Uterus (tissue), 4 donors: ENCODE measurements at places on chromosomes 3 and 15. TPM values are rescaled to one million over a fixed set of nuclear protein-coding genes. Genes with fewer than 3 reads are reported as not detected.
A peak's percentile ranks its signal among the peaks of the same experiment; 100 is the strongest.

DNA sequence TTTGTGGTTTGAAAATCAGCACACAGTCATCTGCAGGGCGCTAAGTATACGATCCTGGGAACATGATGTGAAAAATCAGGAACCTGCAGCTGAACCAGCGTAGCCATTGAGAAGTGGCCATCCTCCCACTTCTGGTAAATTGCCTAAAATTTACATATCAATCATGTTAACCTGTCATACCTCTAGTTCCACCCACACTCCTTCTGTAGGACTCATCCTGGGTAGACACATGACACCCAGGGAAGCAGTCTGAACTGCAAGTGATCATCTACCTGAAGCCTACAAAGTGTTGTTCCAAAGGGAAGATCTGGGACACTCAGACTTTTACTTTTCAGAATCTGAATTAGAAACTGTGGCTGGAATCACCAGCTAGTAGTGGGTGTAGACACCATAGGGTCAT is 5.5 kb upstream of the PSMD6 start:
- no peak for DNase-seq

- no peak for DNase-seq
These were observed 469.8 kb downstream of the IGSF11 start for GRCh38 chr3:118564800-118565199.

DNA sequence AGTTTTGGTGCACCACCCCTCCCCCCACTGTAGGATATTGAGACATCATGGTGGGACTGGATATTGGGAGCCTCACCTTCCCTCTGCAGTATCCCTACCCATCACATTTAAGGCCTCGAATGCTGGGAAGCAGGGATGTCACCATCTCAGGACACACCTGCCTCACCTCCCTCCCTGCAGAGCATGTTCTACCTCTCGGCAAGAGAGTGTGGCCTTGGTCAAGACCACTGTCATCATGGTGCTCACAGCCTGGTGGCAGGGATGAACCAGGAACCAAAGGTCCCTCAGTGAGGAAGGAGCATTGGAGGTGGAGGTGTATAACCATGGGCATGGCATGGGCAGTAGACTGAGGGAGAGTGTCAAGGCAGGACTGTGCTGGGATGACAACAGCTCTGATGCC is 104.8 kb downstream of the CORO2B start:
- no peak for DNase-seq

DNA sequence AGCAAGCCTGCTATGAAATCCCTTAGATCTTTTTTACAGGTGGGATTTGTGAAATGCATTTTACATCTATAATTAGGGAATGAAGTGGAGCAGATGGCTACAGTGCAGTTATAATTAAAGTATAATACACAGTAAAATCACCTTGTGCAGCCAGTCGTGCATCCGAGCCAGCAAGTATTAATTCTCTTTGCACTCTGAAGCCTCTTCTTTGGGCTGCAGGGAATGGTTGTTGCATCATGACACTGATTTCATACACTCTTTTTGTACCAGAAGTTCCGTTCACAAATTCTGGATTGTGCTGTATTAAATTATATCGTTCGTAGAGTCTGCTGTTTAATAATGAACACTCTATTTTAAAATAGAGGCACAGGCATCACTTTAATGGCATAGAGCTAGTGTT is 28.7 kb upstream of the TP63 start:
- no peak for DNase-seq

GRCh38 chr3:148206446-148206845 is 491.3 kb upstream of the AGTR1 start:
- DNase-seq: no peak

Gene PRR23B
- not detected for total RNA-seq

- no peak for DNase-seq
These were observed 28.9 kb downstream of the IGSF10 start for GRCh38 chr3:151431940-151432339.

DNA sequence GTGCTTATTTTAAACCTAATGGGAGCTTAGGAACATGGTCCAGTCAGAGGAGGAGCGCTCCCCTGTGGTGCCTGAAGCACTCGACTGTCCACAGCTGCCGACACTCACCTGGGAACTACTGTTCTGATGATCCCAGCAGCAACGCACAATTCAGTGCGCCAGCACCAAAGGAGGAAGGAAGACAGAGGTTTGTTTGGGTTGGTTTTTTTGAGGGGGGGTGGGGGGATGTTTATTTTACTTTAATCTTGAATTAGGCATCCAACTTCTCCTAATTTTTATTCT is 48.8 kb upstream of the VGLL4 start:
- DNase-seq: no peak

DNA sequence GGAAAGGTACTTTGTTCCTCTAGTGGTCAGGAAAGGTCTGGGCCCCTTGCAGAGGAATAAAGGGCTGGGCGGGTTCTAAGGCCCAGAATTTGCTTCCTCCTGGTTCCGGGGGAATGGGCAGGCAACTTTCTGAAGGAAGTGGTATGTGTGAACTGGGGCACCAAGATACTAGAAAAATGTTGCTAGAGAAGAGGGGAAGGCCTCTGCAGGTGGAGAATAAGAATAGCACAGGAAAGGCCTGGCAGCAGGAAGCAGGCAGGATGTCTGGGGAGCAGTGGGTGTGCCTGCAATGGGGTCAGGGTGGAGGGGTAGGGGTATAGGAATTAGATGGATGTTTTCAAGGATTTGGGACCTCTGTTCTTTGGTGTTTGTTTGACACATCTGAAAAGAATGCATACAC is 2.0 kb downstream of the SLC22A13 start:
- no peak for DNase-seq

- no peak for DNase-seq
These were observed 177.0 kb downstream of the CNTN6 start for GRCh38 chr3:1269808-1270207.

- DNase-seq: peak; percentile 83
These were observed 121.8 kb downstream of the PDZRN3 start for GRCh38 chr3:73502609-73503583.
